ENCODE measurements at places on chromosomes 5 and 9.

- DNase-seq: no peak
Observed at GRCh38 chr9:90658181-90658580, 15.6 kb upstream of the DIRAS2 start.

- no peak for DNase-seq
Observed at GRCh38 chr9:131732061-131732526, 7.8 kb downstream of the RAPGEF1 start.

GRCh38 chr9:2234371-2234893 is 219.3 kb downstream of the SMARCA2 start:
- no peak for DNase-seq

DNA sequence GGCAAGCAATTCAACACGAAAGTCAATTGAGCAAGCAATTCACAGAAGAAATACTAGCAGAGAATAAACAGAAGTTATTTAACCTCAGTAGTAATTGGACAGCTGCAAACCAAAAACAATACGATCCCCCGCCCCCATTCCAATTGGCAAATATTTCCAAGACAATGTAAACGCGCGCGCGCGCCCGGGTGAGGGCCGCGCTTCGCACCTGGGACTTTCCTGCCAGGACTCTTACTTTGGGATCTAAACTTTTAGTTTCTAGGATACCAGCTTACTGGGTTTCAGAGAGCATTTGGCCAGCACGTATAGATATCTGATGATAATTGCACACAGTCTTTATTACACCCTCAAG is 8.6 kb downstream of the RUFY1 start:
- no peak for DNase-seq

DNA sequence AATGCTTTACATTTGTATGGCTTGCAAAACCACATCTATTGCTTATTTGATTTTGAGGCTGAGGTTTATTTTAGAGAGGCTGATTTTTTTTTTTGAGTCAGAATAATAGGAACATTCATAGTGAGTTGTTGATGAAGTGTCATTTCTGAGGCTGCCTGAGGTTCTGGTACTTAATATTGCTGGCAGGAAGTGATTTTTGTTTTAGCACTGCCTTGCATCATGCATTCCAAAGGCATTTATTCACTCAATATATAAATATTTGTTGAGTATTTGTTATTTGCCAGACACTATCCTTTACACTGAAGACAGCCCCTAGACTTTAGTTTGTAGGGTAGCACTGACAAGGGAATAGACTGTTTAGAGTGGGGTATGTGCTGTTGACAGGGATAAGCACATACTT is 2.7 kb downstream of the RNF20 start:
- DNase-seq: no peak

GRCh38 chr5:87570366-87570765 is 157.6 kb upstream of the CCNH start:
- DNase-seq: no peak

DNA sequence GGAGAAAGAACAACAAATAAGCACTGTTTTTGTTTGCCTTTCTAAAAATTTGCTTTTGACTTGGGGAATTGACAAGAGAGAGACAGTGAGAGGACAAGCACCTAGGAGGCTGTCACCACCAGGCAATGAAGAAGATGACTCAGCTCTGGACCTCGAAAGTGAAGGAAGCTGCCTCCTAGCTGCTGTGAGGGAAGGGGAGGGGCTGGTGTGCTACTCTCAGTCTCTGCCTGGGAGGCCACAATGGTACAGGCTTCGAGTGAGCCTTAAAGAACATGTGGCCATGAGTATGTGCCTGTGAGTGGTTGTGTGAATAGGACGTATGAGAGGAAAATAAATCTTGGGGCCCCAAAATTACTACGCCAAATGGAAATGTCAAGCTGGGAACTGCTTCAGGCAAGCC is 7.1 kb upstream of the PLK2 start:
- DNase-seq: no peak

- DNase-seq: no peak
Observed at GRCh38 chr5:95296291-95296690, 11.4 kb upstream of the MCTP1 start.

- no peak for DNase-seq
Observed at GRCh38 chr5:35803191-35803651, 53.5 kb upstream of the IL7R start.

DNA sequence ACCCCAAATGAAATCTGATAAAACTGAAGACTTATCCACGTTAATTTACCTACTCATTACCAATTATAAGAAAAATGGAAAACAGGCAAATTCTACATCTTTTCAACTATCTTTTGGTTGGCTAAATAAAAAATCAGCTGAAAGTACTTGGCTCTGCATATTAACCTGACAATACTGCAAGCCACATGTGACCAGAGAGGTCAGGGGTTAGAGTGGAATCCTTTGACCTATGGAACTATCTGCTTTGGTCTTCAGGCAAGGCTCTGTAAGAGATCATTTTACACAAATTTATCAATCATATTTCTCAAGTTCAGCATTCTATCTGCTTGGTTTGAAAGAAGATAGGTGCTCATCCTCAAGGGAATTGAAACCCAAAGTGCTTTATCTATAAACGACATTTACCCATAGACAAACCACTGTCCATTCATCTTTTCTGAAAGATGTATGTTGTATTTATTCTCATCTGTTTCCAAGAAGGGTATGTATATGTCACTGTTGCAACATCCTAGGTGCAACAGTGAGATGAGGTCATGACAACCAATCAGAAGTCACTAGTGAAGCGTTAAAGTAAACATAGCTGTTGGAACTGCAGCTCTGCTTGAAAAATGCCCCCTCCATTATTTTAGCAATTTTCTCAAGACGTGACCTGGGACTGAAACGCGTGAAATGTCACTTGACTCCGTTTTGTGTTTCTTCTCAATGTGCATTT is 144.9 kb upstream of the POU5F2 start:
- DNase-seq: no peak

DNA sequence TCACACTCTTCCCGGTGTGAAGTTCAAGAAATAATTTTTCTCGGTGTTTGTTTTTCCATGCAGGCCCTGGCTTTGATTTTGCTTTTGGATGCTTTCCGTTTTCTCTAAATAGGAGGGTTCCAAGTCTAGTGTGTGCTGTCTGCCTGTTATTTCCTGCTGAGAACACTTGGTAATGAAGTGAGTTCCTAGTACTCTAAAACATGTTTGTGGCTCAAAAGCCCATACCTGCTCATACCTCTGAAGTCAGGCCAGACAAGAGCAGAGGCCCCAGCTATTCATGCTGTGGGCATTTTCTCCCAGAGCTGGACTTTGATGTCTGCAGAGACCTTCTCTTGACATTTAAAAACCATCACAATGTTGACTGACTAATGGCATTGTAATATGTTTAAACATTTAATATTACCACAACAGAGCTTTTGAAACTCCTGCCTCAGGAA is 211.2 kb downstream of the GOLPH3 start:
- DNase-seq: no peak

DNA sequence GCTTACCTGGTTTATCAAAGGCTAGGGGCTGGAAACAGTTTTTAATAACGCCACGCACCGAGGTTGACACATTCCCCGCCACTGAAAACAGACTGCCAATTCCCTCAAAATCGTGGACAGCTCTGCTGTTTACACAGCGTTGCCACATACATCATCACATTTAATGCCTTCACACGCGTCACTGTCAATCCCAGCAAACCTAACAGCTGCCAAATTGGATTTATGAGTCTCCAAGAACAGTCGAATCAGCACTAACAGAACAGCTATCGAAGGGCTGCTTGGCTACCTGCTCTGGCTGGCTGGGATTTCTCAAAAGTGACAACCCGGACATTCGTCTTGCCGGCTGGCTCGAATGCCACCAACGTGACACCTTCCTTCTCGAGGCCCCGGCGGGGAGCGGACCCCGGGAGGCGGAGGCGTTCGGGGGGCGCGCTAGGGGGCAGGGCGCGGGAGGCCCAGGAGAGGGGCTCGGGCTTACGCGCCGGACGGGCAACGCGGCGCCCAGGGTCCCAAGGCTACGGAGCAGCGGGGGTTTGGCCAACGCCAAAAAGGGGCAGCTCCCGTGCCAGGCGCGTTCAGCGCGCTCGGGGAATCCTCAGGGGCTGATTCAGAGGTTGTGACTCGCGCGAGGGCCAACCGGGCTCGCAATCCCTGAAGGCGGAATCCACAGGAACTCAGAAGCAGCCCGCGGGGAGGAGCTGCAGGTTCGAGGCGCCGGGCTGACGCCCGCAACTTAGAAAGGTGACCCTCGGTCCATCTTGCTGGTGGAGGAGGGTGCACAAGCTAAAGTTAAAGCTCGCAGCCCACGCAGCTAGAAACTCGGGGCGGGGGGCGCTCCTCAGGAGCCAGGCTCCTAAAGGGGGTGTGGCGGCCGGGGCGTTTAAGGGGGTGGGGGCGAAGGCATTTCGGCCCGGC is 1.2 kb downstream of the CDC14B start:
- no peak for DNase-seq

DNA sequence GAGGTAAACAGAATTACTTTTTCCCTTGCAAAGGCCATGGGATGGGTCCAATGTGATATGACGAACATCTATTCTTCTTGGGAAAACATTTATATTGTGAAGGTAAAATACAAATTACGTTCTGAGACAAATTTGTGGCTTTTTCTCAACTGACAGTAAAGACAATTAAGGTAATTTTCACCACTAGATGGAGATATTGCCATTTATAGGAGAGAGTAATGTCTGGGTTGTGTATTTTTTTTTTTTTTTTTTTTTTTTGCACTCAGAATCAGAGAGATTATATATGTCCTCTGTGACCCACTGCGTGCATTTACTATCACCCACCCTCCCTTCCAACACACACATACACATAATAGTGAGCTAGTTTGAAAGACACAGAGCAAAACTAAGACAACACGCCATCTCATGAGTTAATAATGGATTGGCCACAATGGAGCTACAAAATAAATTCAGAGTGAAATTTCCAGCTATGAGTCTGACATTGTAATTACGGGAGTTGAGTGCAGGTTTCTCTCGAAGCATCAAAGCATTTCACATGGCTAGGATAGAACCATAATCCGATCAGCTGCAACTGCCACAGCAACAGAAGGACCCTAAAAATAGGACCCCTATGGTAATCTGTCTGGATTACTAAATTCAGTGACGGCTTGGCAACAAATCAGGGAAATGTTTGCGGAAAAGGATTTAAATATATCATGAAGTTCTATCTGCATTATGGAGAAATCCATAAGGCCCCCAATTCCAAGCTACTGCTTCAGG is 49.2 kb downstream of the ANXA1 start:
- no peak for DNase-seq

Measured in stimulated activated CD4-positive, alpha-beta T cell treated with anti-CD3 and anti-CD28 coated beads, Interleukin-1b, Interleukin-23, amount 100 ng/mL, for 1 hour (primary cell).